ENCODE measurements at places on chromosomes 2 and 18.

DNA sequence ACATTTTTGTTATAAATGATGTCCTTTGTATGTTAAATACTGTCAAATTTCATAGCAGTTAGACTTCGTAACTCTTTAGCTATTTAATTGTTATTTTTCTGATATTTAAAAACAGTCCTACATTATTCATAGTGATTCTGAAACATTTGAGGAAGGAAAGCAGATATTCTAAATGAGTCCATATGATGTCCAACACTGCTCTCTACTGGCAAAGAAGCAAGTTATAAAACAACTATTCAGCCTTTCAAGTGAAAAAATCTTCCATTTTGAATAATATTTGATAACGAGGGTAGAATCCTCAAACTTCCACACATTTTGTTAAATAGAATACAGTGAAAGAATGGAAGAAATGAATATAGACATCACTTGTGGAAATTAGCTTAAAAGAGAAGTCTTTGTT, 220.8 kb downstream of the GULP1 start:
- DNase-seq: no peak

DNA sequence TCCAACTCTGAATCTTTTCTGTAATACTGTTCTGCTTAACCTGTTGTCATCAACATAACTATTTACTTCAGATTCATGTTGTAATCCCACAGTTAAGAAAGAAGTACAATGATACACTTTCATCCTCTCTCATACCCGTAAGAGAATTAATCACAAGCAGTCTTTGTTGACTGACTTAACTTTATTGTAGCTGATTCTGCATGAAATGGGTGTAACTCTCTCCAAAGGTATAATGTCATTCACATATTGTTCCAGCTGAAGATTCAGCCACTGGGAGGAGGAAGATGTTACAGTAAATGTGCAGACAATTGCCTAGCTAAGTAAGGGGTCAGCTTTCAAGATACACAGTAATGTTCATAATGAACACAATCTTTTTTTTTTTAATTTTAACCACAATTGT, 13.5 kb upstream of the DSG2 start:
- no peak for DNase-seq

- no peak for DNase-seq
These were observed 13.2 kb upstream of the RRM2 start for GRCh38 chr2:10109311-10109710.

GRCh38 chr18:60568220-60568619, 195.6 kb upstream of the MC4R start:
- no peak for DNase-seq

DNA sequence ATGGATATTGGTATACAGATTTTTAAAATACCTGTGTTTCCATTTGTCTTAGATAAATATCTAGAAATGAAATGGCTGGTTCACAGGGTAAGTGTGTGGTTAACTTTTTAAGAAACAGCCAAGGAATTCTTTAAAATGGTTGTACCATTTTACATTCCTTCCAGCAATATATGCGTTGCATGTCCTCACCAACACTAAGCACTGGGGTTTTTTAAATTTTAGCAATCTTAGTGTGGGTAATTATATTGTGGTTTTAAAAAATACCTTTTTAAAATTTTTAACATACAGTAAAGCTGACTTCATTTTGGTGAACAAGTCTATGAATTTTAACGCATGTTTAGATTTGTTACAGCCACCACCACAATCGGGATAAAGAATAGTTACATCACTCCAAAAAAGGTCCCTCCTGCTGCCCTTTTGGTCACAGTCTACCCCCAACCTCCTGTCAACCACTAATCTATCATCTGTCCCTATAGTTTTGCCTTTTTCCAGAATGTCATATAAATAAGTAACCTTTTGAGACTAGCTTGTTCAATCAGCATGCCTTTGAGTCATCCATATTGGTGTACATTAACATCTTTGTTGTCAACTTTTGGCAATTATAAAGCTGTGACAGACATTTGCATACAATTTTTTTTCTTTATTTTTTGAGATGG, 128.1 kb upstream of the MSTN start:
- no peak for DNase-seq

DNA sequence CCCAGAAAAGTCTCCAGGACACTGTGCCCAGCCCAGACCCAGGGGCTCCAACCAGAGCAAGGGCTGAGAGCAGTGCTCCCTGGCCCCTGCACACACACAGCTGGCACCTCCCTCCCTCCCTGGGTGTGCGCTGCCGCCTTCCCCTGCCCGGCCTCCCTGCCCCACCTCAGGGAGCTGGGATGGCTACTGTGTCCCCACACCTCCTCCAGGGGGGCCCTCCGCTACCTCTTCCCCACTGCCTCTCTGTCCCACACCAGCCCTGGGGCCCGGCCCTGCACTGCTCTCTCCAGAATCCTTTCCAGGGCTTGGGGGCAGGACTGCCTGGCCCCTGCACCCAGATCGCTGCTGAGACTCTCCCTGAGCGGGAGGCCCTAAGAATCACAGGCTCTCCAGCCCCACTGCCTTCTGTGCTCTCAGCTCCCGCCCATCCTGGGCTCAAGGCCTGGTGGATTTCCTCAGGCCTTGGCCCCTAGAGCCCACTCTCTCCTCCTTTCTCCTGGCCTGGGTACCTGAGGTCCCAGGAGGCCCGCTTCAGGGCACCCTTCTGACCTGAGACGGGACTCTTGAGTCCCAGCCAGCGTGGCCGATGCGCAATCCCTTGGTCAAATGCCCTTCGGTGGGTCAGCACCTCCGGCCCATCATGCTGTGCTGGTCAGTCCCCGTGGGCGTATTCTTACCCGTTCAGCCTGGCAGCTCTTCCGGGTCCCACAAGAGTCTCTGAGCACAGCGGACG, 276.8 kb upstream of the HDAC4 start:
- DNase-seq: no peak

Data from CD4-positive, alpha-beta T cell treated with Interleukin-17A for 1 hour (primary cell).